ENCODE measurements at places on chromosomes 11 and 22.

DNA sequence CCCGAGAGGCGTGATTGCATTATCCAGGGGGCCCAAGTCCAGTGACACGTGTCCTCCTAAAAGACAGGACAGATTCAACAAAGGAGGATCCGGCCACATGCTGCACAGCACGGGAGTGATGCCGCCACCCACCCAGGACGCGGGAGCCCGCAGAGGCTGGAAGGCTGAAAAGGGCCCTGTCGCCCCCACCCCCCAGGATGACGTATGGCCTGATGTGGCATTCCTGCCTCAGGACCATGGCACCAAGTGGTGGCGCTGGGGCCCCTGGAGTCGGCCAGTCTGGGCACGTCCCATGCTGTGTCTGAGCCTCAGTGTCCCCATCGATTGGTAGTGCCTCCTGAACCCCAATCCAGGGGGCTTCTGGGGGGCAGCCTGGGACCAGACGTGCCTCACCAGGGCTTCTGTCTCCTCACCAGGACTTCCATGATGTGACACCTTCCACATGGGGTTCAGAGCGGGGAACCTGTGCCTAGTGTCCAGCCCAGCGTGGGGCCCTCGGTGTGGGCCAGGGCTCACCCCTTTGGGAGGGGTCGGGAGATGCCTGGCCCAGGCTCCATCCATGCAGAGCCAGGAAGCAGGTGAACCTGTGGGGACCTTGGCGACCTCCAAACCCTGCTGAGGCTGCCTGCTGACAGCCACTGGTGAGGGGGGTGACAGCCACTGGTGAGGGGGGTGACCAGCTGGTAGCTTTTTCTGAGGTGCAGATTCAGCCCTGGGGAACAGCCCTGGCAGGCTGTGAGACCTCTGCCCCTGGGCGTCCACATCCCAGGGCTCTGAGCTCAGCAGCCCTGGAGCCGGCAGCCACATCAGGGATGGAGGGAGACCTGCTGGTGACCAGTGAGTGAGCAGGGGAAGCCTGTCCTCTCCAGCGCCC, 75.3 kb downstream of the KCNQ1 start:
- no peak for DNase-seq

DNA sequence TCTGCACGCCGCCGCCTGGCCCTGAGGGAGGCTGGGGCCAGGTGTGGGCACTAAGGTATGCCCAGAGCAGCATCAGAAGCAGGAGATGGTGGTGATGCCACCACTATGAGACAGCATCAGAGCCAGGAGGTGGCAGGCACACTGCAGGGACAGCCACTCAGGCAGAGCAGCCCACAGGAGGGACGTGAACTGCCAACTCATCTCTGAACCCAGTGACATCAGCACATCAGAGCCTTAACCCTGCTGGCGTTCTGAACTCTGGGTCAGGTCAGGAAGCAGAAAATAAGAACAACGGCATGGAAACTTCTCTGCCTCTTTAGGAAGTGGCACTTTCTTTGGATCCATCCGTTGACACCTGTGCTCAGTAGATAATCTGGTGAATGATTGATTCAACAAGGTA, 14.7 kb upstream of the IFT27 start:
- no peak for DNase-seq

DNA sequence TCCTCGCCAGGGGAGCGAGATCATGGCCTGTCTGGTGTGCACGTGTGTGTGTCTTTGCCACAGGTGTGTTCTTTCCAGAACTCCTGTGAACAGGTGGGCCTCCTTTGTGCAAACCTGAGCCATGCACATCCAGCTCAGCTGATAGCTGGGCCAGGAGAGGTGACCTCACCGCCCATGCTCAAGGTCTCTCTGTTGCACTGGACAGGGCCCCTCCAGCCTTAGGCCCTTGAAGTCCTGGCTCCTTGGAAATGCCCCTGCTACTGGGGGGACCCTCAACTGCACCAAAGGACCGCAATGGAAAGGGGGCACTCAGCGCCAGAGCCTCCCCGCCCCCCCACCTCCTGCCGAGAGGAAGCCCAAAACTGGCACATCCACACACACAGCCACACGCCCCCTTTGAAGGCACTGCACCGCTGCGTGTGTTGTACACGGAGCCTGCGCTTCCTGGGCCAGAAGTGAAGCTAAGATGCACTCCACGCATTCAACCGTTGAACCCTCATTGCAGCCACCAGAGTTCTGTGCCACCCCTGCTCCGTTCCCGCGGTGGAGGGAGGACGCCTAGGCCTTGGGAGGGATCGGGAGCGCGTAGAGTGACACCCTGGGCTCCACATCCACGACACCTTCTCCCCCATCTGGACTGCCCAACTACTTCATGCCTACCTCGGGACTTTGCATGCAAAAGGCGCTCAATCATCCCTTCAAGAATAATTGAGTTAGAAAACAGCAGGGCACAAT, 16.4 kb upstream of the IL2RB start:
- peak; percentile 24 for DNase-seq

DNA sequence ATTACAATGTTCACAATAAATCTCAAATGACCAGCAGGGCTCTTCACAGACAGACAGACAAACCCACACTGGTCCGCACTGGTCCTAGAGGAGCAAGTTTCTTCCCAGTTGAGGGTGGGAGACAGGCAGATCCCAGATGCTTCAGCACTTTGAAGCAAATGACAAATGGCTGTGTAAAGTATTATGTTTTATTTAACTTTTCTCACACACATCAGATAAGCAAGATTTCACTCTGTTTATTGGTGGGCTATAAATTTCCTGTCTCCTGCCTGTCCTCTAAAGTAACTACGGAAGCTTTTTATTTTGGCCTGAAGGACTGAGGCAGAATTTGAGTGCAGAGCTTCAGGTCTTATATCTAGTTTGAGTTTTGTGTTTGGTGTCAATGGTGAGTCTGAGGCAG, 174.7 kb upstream of the MTNR1B start:
- DNase-seq, result no peak

- DNase-seq, result no peak
Measured at GRCh38 chr22:29530716-29531115, 22.8 kb downstream of the THOC5 start.

- DNase-seq, result no peak
Measured at GRCh38 chr11:73652856-73653559, 6.6 kb downstream of the PLEKHB1 start.

GRCh38 chr11:129041611-129042018, 98.9 kb upstream of the TP53AIP1 start:
- DNase-seq, result no peak

DNA sequence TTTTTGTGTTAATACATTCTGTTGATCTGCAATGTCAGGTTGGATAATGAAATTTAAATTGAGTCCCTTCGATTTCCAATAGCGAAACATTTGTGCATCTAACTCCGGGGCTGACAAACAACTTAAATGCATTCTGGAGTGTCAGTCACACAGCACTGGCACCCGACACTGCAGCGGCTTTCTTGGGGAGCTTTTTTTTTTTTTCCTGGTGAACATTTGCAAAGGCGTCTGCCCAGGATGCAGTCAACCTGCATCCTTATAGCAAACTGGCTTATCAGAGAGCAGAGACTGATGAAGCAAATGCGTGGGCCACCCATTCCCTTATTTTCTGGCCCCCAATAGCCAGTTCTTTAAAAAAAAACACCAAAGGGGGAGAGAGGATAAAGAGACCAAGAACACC, 1167.7 kb downstream of the LRRC4C start:
- no peak for DNase-seq

DNA sequence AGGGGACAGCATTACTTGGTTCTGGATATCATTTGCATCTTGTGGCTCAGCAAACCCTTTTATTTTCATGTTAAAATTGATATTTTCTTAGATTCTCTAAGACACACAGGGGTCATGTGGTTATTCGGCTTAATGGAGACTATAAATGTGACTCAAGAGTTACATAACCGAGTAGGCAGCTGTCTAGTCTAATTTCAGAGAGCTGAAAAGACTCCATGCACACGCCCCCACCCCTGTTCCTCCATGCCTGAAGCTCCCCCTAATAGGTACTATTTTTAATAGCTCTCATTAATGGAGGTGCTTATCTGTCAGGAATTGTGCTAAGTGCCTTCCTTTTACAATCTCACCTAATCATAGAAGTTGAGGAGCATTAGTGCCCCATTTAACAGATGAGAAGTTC, 189.2 kb upstream of the ARHGAP20 start:
- no peak for DNase-seq

DNA sequence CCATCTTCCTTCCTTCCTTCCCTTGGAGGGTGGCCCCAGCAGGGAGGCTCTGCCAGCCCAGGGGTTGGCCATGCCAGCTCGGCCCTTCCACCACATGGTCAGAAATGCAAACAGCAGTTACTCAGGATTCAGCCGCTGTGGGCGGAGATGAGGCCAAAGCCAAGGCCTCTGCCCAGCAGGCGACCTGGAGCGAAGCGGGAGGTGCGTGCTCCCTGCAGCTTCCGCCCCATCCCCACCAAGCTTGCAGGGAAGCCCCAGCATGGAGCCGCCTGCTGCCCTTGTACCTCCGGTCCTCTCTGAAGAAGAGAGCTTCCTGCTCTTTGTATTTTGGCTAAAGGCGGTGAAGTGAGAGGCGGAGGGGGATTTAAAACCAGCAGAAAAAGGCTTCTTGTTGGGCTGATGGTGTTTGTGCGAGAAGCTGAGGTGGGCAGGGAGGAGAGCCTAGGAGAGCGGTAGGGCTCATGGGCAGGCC, 50.4 kb downstream of the ANO1 start:
- DNase-seq, result no peak

DNA sequence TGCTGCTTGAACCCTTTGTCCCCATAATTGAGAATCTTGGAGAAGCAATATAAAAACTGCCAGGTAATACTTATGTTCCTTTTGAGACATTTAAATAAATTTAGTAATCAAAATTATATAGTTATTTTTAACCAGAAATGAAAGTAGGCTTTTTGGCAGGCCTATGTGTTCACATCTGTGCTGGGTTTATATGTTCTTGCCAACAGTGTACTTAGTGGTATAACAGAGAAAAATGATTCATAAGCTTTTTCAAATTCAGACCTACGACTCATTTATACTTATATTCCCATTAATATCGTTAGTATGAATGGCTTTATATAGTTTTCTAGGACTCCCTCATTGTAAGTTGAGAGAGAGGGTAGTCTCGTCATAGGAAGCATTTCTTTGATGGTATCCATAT, 79.0 kb downstream of the DDX10 start:
- no peak for DNase-seq

- DNase-seq, result no peak
Measured at GRCh38 chr11:120338107-120338933, 2.1 kb downstream of the ARHGEF12 start.

DNA sequence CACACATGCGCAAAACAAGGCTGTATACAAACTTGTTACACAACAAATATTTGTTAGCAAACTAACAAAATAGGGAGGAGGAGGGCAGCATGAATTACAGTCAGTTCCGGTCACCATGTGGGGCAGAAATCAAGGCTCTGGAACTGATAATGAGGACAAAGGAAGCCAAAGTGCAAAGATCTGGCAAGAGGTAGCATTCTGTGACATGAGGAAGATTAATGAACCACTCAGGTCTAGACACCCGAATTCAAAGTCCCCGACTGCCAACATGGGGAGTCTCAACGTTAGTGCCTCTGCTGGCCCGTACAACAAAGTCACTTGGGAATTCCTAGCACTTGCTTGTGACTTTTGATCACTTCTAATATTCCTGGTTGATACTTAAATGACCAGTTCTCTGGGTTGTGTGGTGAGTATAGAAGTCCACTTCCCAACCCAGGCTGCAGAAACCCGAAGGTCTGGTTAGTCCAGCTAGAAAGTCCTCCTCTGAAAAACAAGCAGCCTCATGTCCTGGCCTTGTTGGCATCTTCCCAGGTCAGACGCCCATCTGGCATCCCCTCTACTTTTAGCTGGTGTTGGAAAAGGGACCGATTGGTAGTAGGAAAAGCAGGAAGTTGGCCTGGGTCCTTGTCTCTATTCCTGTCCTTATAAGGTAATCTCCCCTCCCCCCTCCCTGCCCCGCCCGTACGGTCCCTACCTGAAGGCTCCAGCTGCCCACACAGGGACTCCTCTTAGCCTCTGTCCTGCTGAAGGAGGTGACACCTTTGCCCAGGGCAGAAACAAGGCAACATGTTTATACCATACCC, 1.6 kb downstream of the SUN2 start:
- DNase-seq, result no peak

DNA sequence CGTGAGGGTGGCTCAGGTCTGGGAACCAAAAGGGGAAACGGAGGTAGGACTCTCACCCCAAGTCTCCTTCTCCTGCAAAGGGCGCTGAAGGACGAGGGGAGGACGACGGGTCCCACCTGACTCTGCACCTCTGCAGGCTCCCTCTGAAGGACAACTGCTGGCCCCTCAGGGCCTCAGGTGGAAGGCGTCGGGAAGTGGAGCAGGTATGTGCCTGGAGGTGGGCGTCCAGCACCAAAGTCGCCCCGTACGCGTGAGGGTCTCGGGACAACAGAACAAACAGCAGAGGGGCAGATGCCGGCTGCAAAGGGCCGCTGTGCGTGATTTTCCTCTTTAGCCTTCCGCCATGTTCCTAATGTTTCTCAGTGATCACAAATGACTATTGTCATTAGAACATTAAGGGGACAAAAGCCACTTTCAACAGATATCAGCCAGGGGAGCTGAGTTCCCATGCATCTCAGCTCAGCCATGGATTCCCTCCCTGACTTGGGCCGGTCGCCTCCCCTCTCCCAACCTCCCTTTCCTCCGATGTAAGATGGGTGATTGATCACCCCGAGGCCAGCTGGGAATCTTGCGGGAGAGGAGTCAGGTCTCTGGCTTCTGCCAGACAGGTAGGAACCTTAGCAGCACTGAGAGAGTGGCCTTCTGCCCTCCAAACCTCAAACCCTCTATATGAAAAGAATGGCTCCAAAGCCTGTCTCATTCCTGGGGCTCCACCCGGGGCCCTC, 836 bp downstream of the SLC16A8 start:
- DNase-seq, result no peak

DNA sequence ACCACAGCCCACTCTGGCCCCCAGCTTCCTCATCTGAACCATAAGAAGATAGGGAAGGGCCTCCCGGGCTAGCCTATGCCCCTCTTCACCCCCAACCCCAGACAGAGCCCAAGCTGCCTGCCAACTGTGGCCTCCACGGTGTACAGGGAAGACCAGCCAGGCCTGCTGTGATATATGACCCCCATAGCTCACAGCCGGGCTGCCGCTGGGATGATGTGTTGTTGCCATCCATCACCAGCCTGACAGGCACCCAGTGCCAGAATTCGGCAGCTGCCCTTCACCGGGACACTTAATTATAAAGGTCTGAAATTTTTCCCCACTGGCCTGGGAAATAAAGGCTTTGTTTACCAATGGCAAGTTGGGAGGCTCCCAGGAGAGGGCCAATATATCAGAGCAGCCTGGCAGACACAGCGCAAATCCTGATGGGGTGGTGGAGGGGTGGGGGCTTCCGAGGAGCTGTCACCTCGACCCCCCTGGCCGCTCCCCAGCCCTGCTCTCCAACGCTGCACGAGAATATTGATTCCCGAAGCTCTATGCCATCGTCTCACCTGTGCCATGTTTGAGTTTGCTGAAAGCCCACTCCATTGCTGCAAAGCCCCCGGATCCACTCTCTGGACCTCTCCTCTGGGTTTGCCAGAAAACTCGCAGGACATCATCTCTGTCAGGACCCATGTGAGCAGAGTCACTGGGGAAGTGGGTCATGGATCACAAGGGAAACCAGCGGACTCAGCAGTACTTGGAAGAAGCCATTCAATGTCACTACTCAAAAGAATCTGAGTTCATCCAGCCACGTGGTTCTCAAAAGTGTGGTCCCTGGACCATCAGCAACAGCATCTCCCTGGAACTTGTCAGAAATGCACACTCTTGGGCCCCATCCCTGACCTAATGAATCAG, 296.9 kb downstream of the MN1 start:
- DNase-seq, result no peak

- DNase-seq, result peak; percentile 10
Measured at GRCh38 chr22:32080904-32081303, 37.8 kb downstream of the SLC5A1 start.

- no peak for DNase-seq
Measured at GRCh38 chr11:1070594-1071462, 3.8 kb upstream of the MUC2 start.
